ENCODE measurements at places on chromosomes 7 and 10.

- no peak for DNase-seq
Observed at GRCh38 chr7:117152213-117153007, 170.4 kb downstream of the WNT2 start.

DNA sequence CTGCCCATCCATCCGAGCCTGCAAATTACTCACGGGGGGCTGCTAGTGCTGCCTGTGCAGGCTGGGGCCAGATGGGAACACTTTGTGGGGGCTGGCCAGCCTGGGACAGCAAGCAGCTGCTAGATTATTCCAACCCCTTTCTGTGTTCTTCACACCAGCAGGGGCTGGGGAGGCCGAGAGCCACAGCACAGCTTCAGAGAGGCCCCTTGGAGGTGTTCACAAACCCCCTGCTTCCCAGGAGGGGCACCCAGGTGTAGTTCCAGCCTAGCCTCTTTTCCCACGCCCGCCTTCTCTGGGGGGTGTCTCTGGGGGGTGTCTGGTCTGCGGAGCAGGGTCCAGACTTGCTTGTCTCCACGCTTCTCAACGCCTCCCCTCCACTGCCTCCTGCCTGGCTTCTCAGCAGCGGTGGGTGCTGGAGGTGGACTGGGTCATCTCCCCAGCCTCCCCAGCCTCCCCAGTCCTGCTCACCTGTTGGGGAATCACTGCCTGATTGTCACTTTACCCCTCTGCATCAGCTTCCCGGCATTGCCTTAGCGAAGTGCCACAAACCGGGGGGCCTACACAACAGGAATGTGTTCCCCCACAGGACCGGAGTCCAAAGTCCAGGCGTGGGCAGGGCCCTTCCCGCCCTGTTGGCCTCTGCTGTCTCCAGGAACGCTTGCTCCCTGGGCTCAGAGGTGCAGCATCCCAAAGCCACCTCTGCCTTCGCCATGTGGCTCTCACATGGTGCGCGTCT lies 74.0 kb upstream of the EN2 start:
- no peak for DNase-seq

DNA sequence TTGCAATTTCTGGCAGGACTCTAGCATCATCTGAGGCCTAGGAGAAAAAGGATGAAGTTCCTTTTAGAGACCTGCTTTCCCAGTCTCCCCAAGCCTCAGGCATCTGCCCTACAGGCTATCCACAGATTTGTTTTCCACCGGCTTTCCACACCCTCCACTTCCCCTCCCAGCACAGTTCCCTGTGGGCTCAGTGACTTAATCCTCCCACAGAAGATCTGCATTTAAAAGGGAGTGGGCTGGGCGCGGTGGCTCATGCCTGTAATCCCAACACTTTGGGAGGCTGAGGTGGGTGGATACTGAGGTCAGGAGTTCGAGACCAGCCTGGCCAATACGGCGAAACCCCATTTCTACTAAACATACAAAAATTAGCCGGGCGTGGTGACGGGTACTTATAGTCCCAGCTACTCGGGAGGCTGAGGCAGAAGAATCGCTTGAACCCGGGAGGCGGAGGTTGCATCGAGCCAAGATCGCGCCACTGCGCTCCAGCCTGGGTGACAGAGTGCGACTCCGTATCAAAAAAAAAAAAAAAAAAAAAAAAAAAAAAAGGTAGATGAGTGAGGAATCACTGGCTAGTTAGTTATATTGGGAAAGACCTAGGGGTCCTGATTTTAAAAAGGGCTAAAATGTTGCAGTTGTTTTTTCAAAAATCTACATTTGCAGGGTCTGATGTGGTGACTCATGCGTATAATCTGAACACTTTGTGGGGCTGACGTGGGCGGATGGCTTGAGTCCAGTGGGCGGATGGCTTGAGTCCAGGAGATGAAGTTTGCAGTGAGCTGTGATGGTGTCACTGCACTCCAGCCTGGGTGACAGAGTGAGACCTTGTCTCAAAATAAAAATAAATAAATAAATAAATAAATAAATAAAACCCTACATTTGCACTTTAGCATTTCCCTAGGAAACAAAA lies 119.5 kb downstream of the BAMBI start:
- peak; percentile 87 for DNase-seq

- no peak for DNase-seq
Observed at GRCh38 chr7:21550076-21550475, 7.2 kb downstream of the DNAH11 start.

- DNase-seq, result no peak
Observed at GRCh38 chr7:13577566-13578145, 411.8 kb downstream of the ETV1 start.

DNA sequence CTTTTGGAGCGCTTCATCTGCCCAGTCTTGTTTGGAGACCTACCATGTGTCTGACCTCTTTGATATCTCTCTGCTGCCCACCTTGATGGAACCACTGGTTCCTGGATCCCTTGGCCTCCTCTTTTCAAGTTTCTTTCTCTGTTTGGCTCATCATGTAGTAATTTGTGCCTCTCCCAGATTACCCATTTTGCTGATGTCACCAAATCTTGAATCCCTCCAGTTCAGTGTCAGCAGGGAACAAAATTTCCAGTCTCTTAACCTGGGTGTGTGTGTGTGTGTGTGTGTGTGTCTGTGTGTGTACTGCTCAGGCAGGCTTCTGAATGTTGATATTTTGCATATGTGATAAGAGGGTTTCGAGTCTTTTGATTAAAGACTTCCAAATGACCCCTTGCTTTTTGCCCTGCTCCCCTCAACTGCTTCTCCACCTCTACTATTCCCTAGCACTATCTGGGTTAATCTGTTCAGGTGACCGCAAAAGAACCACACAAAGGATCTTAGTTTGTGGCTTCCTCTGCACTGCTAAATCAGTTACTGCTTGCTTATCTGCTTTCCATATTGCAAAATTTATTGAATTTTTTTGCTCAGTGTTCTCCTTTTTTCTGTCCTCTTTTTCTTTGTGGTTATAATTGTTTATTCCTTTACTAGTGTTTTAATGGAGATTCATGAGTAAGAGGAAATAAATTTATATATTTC lies 25.7 kb downstream of the MYO3A start:
- DNase-seq, result no peak

GRCh38 chr10:89163265-89163995 lies 43.7 kb downstream of the CH25H start:
- peak; percentile 8 for DNase-seq

DNA sequence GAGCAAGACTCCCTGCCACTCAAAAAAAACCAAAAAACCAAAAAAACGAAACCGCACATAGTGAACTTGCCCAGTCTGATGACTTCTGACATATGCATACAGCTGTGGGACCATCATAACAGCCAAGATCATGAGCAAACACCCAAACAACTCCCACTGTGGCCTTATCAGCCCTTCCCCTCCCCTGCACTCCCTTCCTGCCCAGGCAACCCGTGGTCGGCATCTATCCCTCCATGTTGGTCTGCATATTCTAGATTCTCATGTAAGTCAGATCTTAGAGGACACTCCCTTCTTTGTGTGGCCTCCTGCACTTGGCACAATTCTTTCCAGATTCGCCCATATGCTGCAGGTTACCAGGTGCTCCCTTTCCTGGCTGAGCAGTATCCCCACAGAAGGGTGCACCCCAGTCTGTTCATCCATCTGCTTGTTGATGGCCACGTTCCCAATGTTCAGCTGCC lies 72.8 kb downstream of the GNA12 start:
- DNase-seq, result no peak

- no peak for DNase-seq
Observed at GRCh38 chr7:83574616-83575015, 74.3 kb downstream of the SEMA3E start.

DNA sequence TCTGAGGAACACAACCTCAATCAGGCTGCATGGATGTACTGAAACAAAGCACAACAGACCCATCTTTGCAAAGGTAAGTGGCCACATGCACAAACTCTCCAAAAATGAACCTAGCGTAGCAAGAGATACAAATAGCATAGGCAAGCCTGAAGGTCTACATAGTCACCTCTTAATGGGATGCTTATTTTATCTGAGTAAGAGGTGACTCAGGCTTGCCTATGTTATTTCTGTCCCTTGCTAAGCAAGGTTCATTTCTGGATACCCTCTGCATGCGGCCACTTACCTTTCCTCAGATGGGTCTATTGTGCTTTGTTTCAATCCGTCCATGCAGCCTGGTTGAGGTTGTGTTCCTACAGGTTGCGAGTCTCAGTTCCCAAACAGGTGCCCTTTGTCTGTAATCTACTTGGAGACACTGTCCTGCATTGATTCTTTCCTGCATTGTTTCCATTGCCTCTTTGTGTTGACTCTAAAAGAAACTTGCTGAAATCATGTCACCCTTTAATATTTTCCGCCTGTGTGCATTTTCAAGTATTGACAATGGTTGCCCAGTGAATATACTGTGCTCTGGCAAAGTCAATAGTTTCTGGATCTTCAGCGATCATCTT lies 291.8 kb upstream of the LYZL1 start:
- DNase-seq, result no peak

- no peak for DNase-seq
Observed at GRCh38 chr10:132383751-132384196, 13.2 kb upstream of the PWWP2B start.

- no peak for DNase-seq
Observed at GRCh38 chr10:77168161-77168560, 469.4 kb downstream of the KCNMA1 start.

DNA sequence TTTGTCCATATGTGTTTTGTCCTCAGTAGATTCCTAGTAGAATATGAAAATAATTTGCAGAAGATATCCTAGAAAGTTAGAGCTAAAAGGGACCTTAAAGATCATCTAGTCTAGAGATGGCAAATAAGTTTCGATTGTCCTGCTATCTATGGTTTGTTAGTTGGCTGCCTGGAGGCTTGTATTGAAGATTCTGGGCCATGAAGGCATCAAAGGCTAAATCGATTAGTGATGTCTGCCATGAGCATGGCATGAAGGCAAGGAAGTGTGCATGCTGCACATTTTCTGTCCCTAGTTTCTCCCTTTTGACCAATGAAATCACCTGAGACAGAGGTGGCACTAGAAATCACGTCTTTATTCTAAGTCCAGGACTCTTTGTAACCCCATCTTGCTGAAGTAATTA lies 553.8 kb upstream of the GALNT17 start:
- DNase-seq, result no peak

- no peak for DNase-seq
Observed at GRCh38 chr10:83963446-83963845, 175.9 kb upstream of the GHITM start.

DNA sequence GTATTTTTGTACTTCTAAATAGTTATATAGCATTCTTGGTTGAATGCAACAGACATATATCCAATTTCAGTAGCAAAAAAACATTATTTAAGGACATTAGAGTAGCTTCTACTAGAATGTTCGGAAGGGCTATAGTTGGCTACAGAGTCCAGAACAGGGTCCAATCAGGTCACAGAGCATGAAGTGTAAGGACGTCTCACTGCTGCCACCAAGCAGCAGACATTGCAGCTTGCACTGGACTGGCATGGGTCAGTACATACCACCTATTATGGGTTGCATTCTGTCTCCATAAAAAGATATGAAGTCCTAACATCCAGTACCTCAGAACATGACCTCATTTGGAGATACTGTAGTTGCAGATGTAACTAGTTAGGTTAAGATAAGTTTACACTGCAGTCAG lies 87.3 kb downstream of the LHFPL3 start:
- DNase-seq, result no peak

- DNase-seq, result no peak
Observed at GRCh38 chr7:904847-905246, 28.5 kb downstream of the GET4 start.

GRCh38 chr7:38274486-38274885 lies 1.1 kb upstream of the TARP start:
- no peak for DNase-seq

- no peak for DNase-seq
Observed at GRCh38 chr7:65004575-65004974, 1.9 kb downstream of the ERV3-1 start.
